ENCODE measurements at places on chromosomes 13 and 19.
A peak's percentile ranks its signal among the peaks of the same experiment; 100 is the strongest.

DNA sequence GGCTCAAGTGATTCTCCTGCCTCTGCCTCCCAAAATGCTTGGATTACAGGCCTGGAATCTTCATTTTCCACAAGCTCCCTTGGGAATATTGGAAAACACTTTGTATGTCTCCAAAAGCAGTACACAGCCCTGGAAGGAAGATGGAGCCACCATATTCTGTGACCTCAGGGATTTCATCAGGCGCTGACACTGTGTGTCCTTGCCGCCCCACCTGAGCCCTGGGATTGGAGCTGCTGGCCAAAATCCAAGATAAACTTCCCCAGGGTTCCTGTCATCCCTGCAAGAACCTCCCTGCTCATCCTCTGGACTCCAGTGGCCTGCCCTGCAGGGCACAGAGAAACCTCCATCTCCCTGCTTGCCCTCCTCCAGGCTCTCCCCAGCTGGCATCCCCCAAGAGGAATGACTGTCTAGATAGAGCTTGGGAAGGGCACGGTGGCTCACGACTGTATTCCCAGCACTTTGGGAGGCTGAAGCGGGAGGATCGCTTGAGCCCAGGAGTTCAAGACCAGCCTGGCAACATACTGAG is 1.3 kb upstream of the GNG7 start:
- no peak for DNase-seq

DNA sequence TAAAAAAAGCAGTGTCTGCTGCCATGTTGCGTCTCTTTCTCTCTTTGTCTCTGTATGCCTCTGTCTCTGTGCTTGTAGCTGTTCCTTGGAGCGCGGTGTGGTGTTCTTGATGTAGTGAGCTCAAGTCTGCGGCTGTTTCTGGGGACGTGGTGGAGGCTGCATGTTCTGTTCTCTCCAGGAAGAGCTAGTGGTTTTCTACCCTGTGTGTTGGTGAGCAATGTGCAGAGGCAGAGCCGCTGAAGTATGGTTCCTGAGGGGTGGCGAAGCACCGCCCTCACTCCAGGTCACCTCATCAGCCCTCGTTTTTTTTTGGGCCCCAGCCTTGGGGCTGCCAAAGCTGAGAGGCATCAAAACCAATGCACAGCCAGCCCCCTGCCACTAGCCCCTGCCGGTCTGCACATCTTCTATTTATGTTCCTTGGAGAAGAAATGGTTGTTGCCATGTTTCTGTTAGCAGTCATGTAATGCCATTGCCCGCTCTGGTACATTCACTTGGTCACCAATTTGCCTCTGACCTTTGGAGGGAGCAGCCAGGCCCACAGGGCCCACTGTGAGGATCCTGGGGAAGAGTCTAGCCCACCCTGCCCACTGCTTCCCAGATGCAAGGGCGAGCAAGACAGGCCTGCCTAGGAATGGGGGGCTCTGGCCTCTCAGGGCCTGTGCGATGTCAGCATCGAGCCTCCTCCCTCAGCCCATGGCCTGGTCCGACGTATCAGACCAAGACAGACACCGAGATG is 7.2 kb downstream of the HNRNPL start:
- peak; percentile 43 for DNase-seq

- DNase-seq: no peak
These were observed 159.3 kb downstream of the TNFRSF19 start for GRCh38 chr13:23729531-23729930.

- DNase-seq: no peak
These were observed 10.8 kb downstream of the PRR36 start for GRCh38 chr19:7863157-7863970.

- peak; percentile 21 for DNase-seq
These were observed 2.5 kb downstream of the HDGFL2 start for GRCh38 chr19:4474514-4475022.

DNA sequence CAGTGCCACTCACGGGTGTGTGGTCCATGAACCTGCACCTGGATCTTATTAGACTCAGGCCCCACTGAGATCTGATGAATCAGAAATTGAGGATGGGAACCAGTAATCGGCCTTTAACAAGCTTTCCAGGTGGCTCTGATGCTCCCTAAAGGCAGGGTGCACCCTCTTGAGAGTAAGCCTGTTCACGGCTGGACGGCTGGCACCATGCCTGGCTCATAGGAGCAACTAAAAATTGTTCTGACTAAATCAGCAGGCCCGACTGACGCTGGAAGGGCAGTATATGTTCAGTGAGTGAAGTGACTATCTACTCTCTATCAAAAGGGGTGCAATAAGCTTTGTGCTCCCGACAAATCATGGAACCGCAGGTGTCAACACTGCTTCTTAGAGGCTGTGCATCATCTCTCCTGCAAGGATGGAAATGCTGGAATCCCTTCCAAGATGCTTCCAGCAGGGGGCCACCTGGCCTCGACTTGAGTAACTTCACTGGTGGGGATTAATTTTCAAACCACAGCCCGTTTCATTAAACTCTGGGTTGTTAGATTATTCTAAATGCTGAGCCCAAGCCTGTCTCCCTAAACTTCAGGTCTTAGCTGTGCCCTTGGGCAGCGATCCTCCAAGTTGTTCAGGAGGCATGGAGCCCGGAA is 28.4 kb downstream of the TMTC4 start:
- DNase-seq: no peak

- no peak for DNase-seq
These were observed 773.8 kb downstream of the GPC5 start for GRCh38 chr13:92172191-92172590.

DNA sequence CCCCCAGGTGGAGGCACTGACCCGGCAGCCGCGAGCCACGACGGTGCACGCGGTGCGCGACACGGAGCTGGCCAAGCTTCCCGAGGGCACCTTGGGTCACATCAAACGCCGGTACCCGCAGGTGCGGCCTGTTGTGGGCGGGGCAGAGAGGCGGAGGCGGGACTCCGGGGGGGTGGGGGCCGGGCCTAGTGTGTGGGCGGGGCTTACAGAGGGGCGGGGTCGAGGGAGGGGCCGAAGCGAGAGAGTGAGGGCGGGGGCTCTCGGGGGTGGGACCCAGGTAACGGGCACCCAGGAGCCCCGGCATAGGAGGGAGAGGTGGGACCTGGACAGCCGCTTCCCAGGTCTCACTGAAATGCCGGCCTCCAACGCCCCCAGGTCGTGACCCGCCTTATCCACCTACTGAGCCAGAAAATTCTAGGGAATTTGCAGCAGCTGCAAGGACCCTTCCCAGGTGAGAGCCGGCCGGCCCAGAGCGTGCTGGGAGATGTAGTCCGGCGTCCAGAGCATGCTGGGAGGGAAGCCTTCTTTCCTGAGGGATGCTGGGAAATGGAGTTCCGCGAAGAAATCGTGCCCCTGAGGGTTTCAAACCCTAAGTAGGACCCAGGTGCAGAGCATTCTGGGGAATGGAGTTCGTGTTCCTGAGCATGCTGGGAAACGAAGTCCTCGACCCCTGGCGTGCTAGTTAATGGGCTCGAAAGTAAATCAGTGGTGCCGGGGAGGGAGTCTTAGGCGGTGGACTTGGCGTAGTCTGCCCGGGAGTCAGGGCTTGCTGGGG is 15.7 kb downstream of the PNPLA6 start:
- DNase-seq: peak; percentile 43

DNA sequence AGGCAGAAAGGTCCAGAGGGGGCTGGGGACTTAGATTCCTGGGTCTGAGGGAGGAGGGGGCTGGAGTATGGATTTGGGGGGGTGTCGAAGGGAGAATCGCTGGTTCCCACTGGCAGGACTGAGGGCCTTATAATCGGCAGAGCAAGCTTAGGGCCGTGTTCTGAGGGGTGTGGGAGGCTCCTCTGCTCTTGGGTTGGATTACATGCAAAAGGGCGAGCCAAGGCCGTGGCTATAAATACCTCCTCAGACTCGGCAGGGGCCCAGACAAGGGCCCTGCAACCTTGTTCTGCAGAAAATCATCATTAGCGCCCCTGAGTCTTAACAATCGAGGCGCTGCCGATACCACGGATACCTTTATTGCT is 707 bp upstream of the MAMSTR start:
- DNase-seq: no peak

- no peak for DNase-seq
These were observed 510.1 kb downstream of the IRS2 start for GRCh38 chr13:109276261-109276660.

- no peak for DNase-seq
These were observed 3.9 kb downstream of the NMRK2 start for GRCh38 chr19:3936506-3937442.

DNA sequence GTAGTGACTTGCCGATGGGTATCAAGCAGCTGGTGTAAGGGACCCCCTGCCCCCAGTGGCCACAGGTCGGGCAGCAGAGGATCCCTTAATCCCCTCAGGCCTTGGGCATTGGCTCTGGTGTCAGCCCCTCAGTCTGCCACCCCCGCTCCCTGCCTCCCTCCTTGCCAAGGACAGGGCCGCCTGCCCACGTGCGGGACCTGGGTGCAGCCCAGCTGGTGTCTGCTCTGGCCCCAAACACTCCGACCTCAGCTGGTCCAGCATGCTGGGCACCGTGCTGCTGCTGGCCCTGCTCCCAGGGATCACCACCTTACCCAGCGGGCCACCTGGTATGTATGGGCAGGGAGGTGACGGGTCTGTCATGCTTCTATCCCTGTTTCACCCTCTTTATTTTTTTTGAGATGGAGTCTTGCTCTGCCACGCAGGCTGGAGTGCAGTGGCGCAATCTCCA is at the start of gene TGFBR3L:
TSS of gene TGFBR3L (plus strand) at position 233 of the 448 bp plus-strand sequence.
- no peak for DNase-seq

DNA sequence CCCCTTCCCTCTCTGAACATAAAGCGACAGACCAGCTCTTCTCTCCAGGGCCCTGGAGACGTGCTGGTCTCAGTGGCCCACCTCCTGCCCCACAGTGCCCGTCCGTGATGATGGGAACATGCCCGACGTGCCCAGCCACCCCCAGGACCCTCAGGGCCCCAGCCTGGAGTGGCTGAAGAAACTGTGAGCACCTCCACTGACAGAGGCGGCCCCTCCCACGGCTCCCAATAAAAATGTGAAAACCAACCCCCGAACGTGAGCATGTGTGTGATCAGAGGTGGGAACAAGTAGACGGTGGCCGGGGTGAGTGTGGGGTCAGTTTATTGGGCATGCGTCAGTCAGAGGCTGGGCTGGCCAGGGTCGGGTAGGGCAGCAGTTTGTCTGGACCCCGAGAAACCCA is 4.1 kb downstream of the NDUFA3 start:
- DNase-seq: no peak

DNA sequence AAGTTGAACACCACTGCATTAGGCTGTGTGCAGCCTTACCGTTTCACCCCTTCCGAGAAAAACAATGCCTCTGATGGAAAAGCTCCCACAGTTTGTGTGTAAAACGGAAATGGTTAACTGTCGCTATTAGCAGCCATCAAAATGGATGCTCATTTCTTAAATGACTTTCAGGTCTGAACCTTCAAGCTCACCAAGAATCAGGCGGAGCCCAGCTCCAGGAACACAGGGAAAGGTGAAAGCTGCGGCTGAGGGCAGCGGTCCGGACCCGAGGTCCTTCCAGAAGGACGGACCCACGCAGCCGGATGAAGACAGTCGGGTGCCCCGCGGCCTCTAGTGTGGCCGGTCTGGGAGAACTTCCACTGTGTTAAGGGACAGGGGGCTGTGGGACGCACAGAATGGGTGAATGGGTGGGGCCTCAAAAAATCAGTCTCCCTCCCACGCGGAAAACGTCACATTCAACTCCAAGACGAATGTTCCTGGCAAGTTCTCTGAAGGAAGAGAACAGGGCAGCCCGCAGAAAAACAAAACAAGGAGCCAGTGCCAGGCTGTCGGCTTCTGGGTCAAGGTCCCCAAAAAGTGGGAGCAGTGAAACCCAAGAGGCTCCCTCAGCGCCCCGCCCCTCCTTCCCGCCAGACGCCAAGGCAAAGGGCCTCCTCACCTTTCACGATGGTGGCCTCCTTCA is 4.9 kb downstream of the IRS2 start:
- DNase-seq: no peak

DNA sequence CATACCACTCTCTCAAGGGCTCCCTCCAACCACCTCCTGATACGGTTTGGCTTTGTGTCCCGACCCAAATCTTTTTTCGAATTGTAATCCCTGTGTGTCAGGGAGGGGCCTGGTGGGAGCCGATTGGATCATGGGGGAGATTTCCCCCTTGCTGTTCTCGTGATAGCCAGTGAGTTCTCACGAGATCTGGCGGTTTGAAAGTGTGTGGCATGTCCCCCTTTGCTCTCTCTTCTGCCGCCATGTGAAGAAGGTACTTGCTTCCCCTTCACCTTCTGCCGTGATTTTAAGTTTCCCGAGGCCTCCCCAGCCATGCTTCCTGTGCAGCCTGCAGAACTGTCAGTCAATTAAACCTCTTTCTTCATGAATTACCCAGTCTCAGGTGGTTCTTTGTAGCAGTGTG is 34.7 kb upstream of the SLC15A1 start:
- DNase-seq: no peak

DNA sequence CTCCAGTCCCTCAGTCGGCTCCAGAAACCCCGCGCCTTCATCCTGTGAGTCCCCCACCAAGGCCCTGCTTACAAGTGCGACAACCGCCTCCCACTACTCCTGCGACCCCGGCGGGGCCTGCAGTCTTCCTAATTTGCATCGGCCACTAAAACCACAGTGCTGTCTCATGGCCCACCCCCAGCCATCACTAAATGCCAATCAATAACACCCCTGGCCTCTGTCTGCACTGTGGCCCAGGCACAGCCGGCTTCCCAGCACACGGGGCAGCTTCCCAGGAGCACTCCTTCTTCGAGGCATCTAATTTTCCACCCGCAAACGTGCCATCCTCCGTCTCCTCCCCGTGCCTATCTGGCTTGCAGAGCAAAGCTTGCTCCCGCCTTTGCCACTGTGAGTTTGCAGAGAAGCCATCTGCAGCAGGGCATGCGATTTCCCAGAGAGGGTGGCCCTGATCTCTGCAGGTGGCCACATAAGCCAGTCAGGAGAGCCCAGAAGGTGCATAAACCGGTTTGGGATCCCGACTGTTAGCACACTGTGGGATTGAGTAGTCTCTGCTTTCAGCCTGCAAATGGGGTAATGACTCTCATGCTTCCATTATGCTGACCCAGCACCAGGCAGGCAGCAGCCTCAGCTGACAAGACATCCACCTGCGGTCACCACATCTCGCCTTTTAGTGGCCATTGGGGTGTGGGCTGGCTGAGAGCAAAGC is 34.0 kb upstream of the USE1 start:
- DNase-seq: no peak

DNA sequence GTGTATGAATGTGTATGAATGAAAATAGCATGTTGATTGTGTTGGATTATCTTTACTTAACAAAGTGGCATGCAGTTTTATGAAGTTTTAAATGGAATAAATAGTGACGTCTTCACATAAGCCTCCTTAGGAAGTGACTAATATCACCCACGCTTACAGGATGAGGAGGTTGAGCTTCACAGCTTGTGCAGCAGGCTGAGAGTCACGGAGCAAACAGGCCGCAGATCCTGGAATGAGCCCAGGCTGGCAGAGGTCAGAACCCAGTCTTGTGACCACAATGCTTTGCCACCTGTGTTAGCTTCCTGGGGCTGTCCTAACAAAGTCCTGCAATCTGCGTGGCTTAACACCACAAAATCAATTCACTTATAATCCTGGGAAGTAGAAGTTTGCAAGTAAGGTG is 20.8 kb downstream of the LAIR2 start:
- peak; percentile 20 for DNase-seq

DNA sequence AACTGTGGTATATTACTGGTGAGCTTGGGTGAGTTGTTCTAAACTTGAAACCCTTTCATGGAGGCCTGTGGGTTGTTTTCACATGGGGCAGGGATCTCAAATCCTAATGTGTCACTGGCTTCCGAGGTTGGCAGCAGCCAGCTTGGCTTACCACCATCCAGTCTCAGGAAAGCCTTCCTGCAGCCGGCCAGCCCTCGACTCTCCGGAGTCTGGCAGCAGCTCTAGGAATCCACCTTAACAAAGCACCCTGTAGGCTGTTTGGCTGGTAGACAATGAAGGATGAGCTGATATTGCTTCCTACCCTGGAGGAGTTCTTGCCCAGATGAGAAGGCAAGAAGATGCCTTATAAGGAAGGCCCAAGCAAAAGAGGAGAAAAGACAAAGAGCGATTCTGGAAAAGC is 188.3 kb downstream of the KLF12 start:
- no peak for DNase-seq

Measured in stimulated activated CD4-positive, alpha-beta T cell treated with anti-CD3 and anti-CD28 coated beads, Interleukin-4, amount 100 ng/mL, for 1 hour (primary cell).